ENCODE measurements at places on chromosomes 6 and 20.
A peak's percentile ranks its signal among the peaks of the same experiment; 100 is the strongest.

- no peak for ATAC-seq
Observed at GRCh38 chr6:153131037-153131981, at the start of gene RGS17. TSS of gene RGS17 (minus strand) at chr6:153131282. CDS start at chr6:153044018, 87,264 bp downstream.

GRCh38 chr6:168867247-168868102 lies 386.2 kb downstream of the THBS2 start:
- no peak for ATAC-seq

- ATAC-seq: no peak
Observed at GRCh38 chr20:39059036-39059435, 96.9 kb downstream of the DHX35 start.

DNA sequence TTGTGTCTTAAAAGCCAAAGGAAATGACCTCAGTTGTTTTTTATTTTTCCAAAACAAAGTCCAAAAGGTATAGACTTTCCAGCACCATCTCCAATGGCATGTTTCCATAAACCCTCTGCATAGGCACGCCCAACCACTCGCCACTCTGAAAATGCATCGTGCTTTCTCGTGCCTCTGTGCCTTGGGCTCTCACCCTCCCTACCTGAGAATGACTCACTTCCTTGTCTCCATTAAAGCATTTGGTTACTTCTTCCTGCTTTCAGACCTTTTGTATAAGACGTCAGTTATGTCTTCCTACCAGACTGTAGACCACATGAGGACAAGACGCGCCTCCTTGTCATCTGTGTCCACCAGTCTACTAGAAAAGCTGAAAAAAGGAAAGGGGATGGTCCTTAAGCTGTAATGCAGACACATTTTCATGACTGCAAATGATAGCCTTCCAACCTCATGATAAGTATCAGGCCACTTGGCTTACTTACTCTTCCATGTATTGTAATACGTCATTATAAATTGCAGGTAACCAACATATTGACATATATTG lies 61.2 kb upstream of the CDYL start:
- ATAC-seq: no peak

GRCh38 chr20:10799735-10800134 lies 125.9 kb upstream of the JAG1 start:
- ATAC-seq: no peak

DNA sequence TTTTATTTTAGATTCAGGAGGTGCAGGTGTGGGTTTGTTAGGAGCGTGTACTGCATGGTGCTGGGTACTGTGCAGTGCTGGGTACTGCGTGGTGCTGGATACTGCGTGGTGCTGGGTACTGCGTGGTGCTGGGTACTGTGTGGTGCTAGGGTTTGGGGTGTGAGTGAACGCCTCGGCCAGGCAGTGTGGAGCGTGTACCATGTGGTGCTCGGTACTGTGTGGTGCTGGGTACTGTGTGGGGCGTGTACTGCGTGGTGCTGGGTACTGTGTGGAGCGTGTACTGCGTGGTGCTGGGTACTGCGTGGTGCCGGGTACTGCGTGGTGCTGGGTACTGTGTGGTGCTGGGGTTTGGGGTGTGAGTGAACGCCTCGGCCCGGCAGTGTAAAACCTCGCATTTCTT lies 62.9 kb downstream of the WDR27 start:
- ATAC-seq: no peak

DNA sequence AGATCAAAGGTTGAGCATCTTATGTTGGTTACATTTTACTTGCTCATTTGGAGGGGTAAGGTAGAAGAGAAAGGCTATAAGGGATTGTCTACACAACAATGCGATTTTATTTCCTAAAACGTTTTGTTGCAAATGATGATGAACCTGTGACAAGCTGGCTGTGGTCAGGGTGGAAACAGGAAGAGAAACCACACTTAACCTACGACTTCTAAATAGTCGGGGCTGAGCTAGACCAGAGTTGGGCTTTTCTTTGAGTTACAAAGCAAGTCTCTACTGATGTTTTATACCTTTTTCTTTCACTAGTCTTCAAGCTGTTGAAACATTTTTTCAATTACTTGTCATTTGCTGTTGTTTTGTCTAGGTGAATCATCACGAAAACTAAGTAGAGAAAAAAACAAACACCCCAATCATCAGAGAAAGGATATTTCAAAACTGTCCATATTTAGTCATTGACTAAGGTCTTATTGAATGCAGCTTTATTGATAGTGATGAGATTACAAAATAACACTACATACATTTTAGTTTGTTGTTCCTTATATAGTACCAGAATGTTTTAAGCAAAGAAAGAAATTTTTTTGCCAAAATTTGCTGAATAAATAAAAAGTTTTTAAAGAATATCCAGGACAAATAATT lies 18.0 kb downstream of the KLHL31 start:
- peak; percentile 51 for ATAC-seq

DNA sequence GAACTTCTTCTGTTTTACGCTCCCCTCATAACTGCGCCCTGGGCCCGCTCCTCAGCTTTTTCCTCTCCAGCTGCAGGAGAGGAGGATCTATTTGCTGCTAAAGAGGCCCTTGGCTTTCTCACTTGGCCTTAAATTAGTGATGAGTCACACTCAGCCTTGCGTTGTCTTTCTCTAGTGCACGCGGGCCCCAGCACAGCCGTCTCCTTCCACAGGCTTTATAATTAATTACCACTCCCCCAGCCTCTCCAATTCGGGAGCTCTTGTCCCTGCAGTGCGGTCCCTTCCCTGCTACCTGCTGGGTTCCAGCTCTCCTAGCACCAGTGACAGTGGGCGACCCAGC lies 25.2 kb downstream of the PACSIN1 start:
- ATAC-seq: no peak

Data from activated CD4-positive, CD25-positive, alpha-beta regulatory T cell treated with anti-CD3 and anti-CD28 coated beads, Interleukin-2, amount 50 U/mL, for 24 hours (primary cell).